ENCODE measurements at places on chromosomes 2 and 18.

- DNase-seq = peak; percentile 14
These were observed 386.3 kb downstream of the PARD3B start for GRCh38 chr2:204931562-204931961.

- peak; percentile 98 for DNase-seq
These were observed 89.2 kb downstream of the STPG4 start for GRCh38 chr2:47065771-47066380.

GRCh38 chr2:75736276-75736675 is 25.6 kb upstream of the GCFC2 start:
- no peak for DNase-seq

DNA sequence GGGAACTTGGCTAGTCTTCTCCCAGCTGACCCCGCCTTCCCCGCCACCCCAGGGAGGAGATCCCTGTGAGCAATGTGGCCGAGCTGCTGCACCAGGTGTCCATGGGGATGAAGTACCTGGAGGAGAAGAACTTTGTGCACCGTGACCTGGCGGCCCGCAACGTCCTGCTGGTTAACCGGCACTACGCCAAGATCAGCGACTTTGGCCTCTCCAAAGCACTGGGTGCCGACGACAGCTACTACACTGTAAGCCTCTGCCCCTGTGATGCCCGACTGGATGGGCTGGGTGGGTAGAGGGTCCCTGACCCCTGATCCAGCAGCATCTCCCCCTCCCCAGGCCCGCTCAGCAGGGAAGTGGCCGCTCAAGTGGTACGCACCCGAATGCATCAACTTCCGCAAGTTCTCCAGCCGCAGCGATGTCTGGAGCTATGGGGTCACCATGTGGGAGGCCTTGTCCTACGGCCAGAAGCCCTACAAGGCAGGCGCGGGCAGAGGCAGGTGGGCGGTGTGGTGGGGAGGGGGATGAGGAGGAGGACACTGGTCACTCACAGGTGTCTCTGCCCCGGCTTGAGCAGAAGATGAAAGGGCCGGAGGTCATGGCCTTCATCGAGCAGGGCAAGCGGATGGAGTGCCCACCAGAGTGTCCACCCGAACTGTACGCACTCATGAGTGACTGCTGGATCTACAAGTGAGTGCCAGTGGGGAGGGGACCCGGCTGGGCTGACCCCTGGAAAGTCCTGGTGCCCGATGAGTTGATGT is 24.2 kb downstream of the ZAP70 start:
- DNase-seq = no peak

GRCh38 chr18:2902327-2902726 is 55.5 kb downstream of the EMILIN2 start:
- no peak for DNase-seq

GRCh38 chr2:235784788-235785187 is 290.9 kb downstream of the AGAP1 start:
- no peak for DNase-seq

DNA sequence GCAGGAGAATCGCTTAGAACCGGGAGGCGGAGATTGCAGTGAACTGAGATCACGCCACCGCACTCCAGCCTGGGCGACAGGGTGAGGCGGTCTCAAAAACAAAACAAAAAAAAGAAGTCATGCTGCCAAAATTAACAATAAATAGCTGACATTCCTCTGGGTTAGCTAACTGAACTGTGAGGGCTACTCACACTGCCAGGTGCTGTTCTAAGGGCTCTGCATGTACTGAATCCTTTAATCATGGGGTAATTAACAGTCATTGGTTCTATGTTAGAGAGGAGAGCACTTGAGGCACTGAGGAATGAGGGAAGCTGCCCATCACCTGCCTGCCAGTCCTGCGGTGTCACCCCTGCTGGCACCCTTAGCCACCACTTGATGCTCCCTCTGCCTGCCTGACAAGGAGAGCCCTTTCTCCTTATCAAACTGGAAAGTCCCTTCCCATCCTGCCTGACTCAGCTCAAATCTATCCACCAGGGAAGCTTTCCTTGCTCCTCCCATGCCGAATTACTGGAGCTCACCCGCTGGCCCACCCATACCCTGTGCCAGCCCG is 73.0 kb upstream of the RIOK3 start:
- DNase-seq = peak; percentile 27

DNA sequence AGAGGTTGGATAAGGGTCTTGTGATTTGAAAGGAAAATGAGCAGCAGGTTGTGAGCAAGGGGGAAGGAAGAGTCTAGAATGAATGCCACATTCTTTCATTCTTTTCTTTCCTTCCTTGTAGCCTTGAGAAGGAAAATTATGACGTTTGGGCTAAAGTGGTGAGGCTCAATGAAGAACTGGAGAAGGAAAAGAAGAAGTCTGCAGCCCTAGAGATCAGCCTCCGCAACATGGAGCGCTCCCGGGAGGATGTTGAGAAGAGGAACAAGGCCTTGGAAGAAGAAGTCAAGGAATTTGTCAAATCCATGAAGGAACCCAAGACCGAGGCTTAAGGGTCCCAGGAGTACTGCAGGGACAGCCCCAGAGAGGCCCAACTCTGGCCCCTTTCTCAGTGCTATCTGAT is 45.3 kb downstream of the BMP10 start:
- no peak for DNase-seq

DNA sequence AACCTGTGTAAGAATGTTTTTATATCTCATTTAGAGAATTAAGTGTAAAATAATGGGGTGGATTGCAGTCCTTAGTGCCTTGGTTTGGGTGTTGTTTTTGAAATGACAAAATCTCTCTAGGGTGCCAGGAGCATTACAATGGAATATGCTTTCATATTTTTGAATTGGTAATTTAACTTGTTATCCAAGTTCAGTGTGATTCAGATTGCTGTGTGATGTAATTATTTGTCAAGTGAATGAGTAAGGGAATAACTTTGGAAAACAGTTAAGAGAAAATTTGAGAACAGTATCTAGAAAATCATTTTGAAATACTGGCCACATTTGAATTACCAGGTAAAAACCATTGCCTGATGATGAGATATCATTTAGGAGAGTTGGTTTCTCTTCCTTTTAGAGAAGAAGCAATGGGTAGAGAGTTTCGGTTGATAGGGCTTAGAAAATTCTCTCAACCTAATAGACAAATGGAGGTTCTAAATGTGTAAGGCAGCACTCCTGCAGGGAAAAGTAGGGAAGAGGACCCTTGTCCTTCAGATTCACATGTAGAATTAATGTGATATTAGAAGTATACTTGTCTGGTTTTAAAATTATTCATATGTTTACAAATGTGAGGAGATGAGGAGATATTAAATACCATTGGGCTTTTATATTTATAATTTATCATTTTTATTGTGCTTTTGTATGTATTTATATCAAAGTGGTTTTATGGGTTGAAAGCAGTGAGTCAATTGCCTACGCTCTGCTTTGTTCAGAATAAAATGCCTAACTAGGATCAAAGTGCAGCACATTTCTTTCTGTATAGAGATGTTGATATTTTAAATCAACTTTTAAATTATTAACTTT is 124.8 kb downstream of the PHLPP1 start:
- no peak for DNase-seq

GRCh38 chr2:150812664-150813367 is 325.3 kb upstream of the RND3 start:
- no peak for DNase-seq

DNA sequence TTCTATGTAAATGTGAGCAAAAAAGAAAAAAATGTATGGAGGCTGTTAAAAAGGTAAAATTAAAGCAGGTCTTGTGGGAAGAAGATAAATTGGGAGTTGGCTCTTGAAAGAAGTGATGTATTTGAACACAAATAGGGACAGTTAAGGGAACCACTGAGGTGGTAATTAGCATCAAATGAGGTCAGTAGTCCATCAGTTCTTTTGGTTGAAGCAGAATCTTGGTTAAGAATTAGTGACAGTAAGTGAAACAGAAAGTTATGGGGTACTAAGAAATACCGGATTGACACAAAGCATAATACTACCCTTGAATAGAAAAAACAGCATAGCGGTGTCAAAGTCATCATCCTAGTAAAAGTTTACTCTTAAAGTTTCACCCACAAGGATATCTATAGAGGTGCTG is 352.6 kb upstream of the VRK2 start:
- no peak for DNase-seq

DNA sequence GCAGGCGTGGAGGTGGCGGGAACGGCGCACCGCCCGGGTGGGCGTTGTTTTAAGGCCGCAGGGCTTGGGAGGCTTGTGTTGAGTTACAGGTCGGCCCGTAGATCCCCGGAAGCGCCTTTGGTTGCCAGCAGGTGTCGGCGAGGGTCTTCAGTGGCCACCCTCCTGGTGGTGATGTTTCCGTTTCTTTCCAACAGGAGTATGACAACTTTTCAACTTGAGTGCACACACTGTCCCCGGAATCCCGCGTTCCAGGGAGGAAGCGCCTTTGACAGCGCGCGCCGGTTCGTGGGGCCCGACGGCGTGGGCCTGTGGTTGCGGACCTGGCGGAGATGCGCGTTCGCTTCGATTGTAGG is 1.0 kb upstream of the HDAC4 start:
- DNase-seq = no peak

DNA sequence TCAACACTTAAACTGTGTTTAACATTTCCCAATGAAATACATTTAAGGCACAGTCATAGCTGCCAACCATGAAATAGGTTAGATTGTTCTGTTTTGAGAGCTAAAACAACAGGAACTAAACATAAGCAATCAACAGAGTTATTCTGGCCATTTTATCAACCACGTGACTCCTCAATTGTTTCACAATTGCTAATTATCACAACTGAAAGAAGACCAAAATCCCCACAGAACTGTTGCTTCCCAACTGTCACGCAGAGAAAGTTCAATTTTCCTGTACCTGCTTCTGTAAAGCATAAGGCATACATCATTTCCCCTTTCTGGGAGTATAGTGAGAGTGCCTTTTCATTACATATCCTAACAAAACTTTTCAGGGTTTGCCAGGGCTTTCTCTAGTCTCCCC is 248.6 kb downstream of the EPHA4 start:
- no peak for DNase-seq

GRCh38 chr2:182625814-182626213 is 90.2 kb upstream of the DNAJC10 start:
- no peak for DNase-seq

DNA sequence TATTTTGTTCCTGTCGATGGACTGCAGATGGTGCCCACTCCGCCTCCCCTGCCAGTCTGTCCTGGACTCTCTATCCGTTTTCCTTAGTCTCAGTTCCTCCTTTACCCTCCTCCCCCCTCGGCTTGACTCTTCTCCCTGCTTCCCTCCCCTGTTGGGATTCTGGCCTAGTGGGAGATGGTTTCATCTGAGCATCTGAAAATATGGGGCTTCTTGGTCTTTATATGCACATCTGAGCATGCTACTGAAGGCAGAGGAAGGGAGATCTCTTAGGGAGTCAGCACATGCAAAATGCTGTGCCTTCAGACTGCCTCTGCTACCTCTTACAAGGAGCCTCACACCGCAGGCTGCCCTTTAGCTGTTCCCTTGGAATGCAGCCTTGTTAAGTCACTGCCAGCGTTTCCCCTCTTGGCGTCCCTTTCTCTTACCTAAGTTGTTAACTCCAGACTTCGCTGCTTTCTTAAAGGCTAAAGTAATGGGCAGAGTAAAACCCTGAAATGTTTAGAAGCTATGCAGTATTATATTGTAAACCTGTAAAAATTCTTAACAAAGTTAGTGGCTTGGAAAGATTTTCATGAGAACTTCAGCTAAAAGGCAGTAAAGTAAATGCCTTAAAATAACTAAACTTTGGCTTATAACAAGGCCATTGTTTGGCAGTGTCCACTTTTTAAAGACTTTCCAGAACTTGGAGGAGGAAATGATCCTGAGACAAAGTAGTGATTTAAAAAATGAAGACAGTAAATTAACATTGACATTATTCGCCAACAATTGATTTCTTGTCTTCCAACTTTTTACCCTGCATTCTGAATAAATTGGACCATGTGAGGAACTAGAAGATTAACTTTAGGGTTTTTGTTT is 49.8 kb downstream of the LDLRAD4 start:
- DNase-seq = peak; percentile 56

DNA sequence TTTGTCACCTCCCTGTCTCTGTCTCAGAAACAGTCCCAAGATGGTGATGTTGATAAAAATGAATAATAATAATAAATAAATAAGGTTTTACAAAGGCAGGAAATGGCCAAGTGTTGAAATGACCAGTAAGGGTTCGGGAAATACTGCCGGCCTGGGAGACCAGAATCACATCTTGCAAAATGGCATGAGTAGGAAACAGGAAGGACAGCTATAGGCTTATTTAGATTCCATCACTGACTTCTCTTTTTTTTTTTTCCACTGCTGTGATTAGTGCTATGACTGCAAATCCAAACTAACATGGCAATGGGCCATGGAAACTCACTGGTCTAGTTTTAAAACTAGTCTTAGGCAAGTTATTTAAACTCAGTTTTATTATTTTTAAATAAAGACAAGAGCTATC is 60.6 kb downstream of the SCN1A start:
- no peak for DNase-seq

DNA sequence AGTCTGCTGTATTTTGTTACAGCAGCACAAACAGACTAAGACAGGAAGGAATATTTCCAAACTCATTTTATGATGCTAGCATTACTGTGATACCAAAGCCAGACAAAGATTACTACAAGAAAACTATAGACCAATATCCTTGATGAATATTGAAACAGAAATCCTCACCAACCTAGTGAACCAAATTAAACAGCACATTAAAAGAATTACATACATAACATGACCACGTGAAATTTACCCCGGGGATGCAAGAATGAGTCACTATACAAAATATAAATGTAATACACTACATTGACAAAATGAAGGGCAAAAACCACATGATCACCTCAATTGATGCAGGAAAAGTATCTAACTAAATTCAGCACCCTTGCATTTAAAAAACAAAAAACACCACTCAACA is 112.6 kb downstream of the CHN1 start:
- DNase-seq = no peak

GRCh38 chr2:183250472-183250871 is 126.2 kb downstream of the NUP35 start:
- DNase-seq = no peak

- DNase-seq = no peak
These were observed 202 bp downstream of the MCEE start for GRCh38 chr2:71129902-71130151.

DNA sequence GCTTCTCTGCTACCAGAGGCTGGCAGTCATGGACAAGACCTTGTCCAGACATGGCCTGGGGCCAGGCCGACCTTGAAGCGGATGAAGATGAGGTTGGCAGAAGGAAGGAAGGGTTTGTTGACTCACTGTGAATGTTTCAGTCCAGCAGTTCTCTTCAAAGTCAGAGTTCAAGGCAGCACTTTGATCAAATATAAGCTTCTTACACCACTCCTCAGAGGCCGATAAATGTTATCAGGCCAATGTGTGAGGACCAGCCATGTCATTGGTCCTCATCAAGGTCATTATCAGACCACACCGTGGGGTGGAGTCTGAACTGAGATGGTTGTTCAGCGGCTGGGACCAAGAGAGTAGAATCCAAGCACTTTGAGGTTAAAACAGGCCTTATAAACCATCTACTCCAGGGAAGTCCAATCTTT is 35.5 kb downstream of the QPCT start:
- DNase-seq = no peak

- DNase-seq = no peak
These were observed 4.2 kb upstream of the ITGA6 start for GRCh38 chr2:172423160-172423559.
